ENCODE measurements at places on chromosomes 6 and 20.

DNA sequence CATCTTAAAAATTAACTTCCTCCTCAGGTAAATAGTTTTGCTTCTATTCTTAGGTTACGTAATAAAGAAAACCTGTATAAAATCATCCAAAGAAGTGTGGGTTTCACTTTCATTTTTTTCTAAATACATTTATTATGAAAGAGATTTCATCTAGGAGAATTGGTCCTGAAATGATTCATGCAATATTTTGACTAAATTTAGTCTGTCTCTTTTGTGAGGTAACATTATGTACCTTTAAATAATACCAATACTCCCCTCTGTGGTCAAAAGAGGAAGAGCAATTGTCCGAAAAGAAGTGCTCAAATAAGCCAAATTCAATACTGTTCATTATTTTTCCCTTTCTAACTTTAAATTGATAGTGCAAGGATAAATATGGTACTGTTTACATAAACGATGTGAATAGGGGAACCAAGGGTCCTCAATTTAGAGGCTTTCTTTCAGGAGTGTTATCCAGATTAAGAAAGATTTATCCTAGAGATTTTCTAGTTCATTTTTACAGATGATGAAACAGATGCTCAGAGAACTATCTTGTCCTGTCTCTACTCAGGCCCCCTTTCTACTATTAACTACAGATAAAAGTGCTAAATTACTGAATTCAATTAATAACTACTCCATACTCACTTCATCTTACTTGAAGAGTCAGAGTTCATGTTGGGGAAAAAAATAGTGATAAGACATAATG, 26.2 kb downstream of the CYP39A1 start:
- DNase-seq: no peak

DNA sequence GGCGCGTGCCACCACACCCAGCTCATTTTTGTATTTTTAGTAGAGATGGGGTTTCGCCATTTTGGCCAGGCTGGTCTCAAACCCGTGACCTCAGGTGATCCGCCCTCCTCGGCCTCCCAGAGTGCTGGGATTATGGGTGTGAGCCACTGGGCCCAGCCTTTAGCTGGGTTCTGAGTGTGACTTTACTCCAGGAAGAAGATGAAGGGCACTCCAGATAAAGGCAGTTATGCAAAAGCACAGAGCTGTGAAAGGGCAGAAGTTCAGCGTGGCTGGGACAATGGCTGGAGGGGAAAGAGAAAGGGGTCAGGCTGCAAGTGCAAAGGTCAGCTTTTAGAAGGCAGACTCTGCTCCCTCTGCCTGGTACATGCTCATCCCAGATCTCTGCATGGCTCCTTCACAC, 39.7 kb downstream of the MAP3K5 start:
- DNase-seq: no peak

DNA sequence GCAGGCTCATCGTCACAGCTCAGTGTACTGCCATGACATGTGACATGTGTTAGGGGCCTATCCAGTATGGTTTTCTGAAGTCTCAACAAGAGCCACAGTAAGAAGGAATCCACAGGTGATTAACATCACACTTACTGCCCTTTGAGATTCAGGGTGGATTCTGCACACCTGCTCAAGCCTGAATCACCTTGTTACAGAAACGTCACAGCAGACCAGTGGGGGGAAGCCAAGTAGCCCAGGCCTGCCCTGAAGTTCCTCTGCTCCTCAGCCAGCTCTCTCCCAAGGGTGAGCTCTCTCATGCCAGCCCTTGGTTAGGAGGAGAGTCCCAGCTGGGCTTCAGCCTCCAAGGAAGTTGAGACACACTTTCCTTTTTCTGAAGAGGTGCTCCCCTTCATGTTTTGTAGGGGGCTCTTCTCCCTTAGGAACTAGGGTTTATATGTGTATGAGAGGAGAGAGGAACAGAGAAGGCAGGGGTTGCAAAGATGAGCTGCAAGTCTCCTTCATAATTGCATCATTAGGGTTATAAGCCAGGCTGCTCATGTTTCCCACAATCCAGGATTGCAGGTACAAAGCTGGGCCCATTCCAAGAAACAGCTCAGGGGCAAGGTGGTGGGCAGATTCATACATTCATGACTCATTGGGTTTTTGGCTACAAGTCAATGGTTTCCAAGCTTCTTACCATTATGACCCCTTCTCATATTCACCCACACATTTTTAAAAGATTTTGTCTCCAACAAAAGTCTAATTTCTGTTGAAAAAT, 11.6 kb downstream of the GSS start:
- no peak for DNase-seq

DNA sequence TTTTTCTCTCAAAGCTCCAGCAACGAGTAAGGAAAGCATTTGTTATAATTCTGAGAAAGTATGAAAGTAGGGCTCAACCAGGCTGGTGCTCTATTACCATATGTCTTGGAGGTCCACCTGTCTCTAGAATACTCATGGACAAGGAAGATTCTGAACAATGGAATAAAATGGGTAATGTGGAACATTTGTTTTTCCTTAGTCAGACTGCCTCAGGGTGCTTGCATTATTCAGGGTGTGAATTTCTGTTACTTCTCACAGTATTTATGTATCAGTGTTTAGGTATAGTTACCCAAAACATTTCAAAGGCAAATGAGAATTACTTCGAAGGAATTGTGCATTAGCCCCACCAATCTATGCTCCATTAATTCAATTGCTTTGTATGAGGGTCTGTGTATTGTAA, 586.2 kb upstream of the CITED2 start:
- DNase-seq: no peak

GRCh38 chr6:113211170-113211569, 646.0 kb upstream of the MARCKS start:
- DNase-seq: no peak

GRCh38 chr6:110597761-110598160, 121.3 kb upstream of the SLC22A16 start:
- no peak for DNase-seq

- no peak for DNase-seq
These were observed 22.6 kb downstream of the DYNLT1 start for GRCh38 chr6:158621694-158622544.

GRCh38 chr6:131766631-131767030, 41.2 kb upstream of the ENPP1 start:
- no peak for DNase-seq

- DNase-seq: no peak
These were observed 119.5 kb downstream of the PLEKHG1 start for GRCh38 chr6:150719099-150719766.

- no peak for DNase-seq
These were observed 140.1 kb downstream of the QKI start for GRCh38 chr6:163554663-163555062.

DNA sequence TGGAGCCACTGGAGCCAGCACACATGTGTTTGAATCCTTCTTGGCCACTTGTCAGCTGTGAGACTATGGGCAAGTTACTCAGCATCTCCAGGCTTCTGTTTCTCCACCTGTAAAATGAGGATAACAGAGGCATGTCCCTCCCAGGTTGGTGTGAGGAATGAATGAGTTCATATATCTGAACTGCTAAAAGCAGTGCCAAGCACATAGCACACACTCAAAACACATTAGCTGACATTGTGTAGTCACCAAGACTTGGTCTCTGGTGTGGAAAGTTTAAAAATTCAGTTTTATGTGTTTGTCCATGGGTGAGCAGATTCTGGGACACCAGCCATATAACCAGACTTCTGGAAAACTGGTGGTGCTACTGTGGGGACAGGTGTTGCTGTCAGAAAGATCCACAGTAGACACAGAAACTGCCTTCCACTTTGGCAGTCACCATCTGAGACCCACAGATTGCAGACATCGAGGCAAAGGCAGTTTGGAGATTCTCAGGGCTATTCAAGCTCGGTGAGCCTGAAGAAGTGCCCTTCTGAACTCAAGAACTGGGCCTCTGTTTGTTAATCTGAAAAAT, 115.8 kb downstream of the MRPL14 start:
- no peak for DNase-seq

All from right forelimb (tissue), 1 donor.